ENCODE measurements at places on chromosomes 1 and 21. TPM values are rescaled to one million over a fixed set of nuclear protein-coding genes. Genes with fewer than 3 reads are reported as not detected.

The HSD3B2 gene
- not detected for total RNA-seq

DNA sequence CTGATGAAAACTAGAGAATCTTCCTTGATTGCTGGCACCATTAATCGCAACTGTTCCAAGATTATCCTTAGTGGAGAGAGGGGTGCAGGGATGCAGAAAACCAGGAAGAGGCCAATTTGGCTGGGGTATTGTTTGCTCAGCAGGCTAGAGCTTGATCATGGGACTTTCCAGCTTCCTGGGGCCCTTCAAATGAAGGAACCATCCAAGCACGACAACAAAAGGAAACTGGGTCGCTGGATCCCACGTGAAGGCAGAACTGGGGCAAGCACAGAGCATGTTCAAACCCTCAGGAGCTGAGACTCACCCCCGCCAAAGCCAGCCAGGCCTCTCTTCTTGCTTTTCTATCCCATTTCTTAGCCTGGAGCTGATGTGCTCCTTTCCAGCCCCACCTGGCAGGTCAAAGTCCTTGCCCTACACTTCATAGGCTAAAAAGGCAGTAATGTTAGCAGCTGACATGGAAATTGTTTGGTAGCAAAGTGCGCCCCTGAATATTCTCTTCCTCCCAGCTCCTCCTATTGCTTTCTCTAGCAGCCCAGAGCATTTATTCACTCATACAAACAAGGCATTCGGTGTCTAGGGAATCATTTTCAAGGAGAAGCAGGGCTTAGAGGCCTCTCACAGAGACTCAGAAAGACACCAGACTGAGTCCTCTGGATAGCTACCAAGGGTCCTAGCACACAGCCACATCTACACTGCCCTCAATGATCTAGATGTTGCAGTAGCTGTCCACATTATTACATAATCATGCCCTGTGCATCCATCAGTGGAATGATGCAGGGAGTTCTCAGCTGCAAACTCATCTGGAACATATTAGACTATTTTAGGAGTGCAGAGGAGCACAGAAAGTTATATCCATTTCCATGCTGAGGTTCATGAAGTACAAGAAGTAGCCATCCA, 11.5 kb downstream of the KCNA2 start:
- DNase-seq = no peak
- H3K4me3 ChIP-seq = no peak overlapping the region
- H3K27ac ChIP-seq = no peak overlapping the region
- H3K27me3 ChIP-seq = peaks cover 11% of the 10 kb centered on the region
- H3K4me1 ChIP-seq = no peaks in the 10 kb centered on the region

DNA sequence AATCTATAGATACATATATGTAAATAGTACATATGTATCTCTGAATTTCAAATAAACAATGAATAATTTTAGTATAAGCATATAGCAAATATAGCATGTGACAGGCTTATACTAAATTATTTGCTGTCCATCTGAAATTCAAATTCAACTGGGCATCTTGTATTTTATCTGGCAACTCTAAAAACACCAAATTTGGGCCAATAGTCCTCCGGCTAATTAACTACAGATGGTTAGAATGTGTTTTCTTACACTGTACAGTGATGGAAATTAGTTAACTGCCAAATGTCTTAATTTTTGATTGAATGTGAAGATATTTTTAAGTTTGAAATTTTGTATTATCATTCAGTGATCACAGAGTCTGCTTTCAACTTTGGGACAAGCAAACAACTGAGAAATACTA, 30.7 kb downstream of the KCNJ15 start:
- peak overlapping the region; percentile 88 for H3K27ac ChIP-seq
- peaks cover 86% of the 10 kb centered on the region for H3K4me1 ChIP-seq
- DNase-seq = no peak
- H3K4me3 ChIP-seq = no peak overlapping the region
- no peaks in the 10 kb centered on the region for H3K27me3 ChIP-seq
- no peaks in the 10 kb centered on the region for H3K36me3 ChIP-seq

The B3GALNT2 gene
- total RNA-seq = 37.3 TPM

GRCh38 chr1:172345077-172345476, 75.4 kb upstream of the C1orf105 start:
- peaks cover 7% of the 10 kb centered on the region for H3K36me3 ChIP-seq
- peaks cover 64% of the 10 kb centered on the region for H3K4me1 ChIP-seq
- DNase-seq = no peak
- peak overlapping the region; percentile 93 for H3K27ac ChIP-seq

GRCh38 chr21:15139898-15140297, 75.1 kb upstream of the NRIP1 start:
- DNase-seq = no peak
- H3K4me1 ChIP-seq = no peaks in the 10 kb centered on the region
- H3K4me3 ChIP-seq = no peak overlapping the region
- no peak overlapping the region for H3K27ac ChIP-seq
- H3K36me3 ChIP-seq = no peaks in the 10 kb centered on the region

The OR14K1 gene
- not detected for total RNA-seq

DNA sequence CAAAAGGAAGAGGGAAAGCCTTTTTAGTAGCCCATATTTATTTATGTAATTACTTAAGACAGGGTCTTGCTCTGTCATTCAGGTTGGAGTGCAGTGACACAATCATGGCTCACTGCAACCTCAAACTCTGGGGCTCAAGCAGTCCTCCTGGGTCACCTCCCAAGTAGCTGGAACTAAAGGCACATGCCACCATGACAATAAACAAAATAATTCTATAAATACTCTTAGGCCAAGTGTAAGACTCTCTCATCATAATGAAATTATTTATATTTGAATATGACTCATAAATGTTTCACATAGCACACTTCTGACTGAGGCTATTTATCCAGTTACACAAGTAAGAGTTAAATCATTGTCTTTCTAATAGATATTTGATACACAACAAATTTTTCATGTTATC, 314.7 kb downstream of the AMY1C start:
- no peaks in the 10 kb centered on the region for H3K27me3 ChIP-seq
- H3K4me1 ChIP-seq = no peaks in the 10 kb centered on the region
- H3K36me3 ChIP-seq = no peaks in the 10 kb centered on the region
- no peak overlapping the region for H3K4me3 ChIP-seq

The C1orf216 gene
- 18.8 TPM for total RNA-seq

DNA sequence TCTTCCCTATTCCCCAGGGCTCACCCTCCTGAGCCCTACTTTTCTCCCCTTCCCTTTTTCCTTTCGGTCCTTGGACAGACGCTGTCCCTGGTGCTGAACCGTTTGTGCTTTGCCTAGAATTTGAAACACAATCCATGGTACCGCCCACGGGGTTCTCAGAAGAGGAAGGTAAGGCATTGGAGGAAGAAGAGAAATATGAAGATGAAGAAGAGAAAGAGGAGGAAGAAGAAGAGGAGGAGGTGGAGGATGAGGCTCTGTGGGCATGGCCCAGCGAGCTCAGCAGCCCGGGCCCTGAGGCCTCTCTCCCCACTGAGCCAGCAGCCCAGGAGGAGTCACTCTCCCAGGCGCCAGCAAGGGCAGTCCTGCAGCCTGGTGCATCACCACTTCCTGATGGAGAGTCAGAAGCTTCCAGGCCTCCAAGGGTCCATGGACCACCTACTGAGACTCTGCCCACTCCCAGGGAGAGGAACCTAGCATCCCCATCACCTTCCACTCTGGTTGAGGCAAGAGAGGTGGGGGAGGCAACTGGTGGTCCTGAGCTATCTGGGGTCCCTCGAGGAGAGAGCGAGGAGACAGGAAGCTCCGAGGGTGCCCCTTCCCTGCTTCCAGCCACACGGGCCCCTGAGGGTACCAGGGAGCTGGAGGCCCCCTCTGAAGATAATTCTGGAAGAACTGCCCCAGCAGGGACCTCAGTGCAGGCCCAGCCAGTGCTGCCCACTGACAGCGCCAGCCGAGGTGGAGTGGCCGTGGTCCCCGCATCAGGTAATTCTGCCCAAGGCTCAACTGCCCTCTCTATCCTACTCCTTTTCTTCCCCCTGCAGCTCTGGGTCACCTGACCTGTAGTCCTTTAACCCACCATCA, 10.4 kb downstream of the BCAN start:
- peaks cover 83% of the 10 kb centered on the region for H3K27me3 ChIP-seq
- DNase-seq = no peak
- H3K27ac ChIP-seq = no peak overlapping the region
- peaks cover 8% of the 10 kb centered on the region for H3K4me1 ChIP-seq
- H3K36me3 ChIP-seq = no peaks in the 10 kb centered on the region

GRCh38 chr1:200134116-200134515, 106.6 kb downstream of the NR5A2 start:
- H3K27ac ChIP-seq = no peak overlapping the region
- no peak for DNase-seq
- H3K4me3 ChIP-seq = no peak overlapping the region
- H3K4me1 ChIP-seq = no peaks in the 10 kb centered on the region
- no peaks in the 10 kb centered on the region for H3K36me3 ChIP-seq

GRCh38 chr1:3483801-3484444, 29.5 kb downstream of the ARHGEF16 start:
- no peak for DNase-seq
- peaks cover 11% of the 10 kb centered on the region for H3K36me3 ChIP-seq

Data from osteocyte (in vitro differentiated cells).